ENCODE measurements at places on chromosomes 6 and 20. TPM values are rescaled to one million over a fixed set of nuclear protein-coding genes. Genes with fewer than 3 reads are reported as not detected.

DNA sequence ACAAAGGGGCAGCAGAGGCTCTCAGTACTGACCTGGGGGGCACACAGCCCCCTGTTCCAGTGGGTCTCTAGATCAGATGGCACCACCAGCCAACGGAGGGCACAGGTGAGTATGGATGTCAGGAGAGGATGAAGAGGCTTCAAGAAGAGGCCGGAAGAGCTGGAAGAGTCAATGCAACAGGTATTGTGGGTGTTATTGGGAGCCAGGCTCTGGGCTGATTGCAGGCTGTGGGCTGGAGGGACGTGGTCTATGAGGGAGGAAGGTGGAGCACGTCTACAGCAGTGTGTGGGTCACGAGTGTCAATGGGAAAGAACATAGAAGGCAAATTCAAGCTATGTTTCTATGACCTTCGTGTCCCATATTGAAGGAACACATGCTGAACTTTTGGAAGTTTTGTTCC, 18.8 kb upstream of the TAGAP start:
- DNase-seq, result no peak

- DNase-seq, result no peak
Observed at GRCh38 chr6:129133770-129134192, 250.8 kb downstream of the LAMA2 start.

DNA sequence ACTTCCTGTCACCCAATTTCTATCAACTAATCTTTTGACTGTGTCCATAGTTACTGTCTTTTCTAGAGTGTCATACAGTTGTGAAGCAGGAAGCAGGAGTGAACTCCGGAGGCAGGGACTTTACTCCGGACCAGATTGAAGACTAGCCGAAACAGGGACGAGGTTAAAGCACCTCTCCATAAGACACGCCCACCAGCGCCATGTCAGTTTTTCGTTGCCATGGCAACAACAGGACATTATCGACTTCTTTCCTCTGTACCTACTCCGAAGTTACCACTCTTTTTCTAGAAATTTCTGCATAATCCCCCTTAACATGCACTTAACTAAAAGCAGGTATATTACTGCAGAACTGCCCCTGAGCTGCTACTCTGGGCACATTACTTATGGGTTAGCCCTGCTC, 25.2 kb downstream of the TRIM38 start:
- no peak for DNase-seq

- no peak for DNase-seq
Observed at GRCh38 chr6:14621518-14621917, 503.9 kb downstream of the CD83 start.

GRCh38 chr6:148566664-148567350, 180.0 kb upstream of the UST start:
- no peak for DNase-seq

DNA sequence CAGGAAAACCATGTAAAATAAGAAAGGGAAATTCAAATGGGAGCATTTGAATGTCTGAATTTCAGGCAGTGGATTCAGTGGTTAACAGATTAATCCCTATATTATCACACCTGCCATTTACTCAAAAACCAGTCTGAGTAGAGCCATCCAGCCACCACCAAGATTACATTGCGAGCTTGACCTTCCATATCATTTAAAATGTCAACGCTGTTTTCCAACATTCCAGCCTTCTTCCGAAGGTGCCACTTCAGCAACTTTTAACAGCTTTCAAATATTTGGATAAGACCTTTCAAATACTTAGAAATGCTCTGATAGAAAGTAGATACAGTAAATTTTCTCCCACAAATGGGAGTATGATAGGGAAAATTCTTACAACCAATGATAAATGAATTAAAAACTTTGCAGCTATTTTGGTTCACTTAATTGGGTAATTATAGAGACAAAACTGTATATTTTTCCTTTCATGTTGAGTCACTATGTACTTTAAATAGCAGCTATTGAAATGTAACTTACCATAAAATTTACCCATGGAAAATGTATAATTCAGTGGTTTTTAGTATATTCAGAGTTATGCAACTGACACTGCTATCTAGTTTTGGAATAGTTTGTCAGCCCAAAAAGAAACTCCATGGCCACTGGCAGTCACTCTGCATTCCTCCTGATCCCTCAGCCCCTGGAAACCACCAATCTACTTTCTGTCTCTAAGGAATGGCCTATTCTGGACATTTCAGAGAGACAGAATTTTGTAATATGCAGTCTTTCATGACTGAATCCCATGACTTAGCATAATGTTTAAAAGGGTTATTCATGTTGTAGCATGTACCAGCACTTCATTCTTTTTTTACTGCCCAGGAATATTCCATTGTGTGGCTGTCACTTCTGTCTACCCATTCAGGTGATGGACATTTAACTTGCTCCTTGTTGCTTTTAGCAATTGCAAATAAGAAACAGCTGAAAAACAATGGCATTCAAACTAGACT, 21.5 kb downstream of the EZR start:
- no peak for DNase-seq

DNA sequence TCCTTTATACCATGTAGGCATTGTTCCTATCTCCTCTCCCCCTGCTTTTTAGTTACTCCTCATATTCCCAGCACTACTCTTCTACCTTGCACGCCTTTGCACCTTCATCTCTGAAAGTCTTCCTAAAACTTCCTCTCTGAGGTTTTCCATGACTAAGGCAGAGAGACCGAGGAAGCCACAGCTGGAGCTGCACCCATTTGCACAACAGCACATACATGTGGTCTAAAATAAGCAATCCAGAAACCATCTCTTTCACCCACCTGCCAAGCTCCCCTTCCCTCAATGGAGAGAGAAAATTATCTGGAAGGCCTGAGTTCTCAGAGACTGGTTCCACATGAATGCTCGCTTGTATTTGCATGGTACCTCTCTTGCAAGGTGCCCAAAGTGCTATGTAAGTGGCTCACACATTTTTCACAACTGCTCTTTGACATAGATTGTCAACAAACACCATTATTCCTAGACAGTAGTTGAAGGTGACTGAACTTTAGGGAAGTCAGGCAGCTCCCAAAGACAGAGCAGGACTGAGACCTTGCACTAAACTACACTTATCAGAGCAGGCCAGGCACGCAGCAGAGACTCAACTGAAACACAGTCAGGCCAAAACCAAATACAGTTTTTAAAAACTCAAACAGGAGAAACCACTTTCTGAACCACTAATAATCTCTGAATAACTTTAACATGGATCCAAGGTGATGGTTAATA, 313.2 kb downstream of the TFAP2A start:
- no peak for DNase-seq

MPC1 gene
- total RNA-seq, result 20.3 TPM

- DNase-seq, result no peak
Observed at GRCh38 chr6:27209196-27209595, 38.3 kb upstream of the PRSS16 start.

- DNase-seq, result no peak
Observed at GRCh38 chr6:62980724-62981123, 230.5 kb upstream of the FKBP1C start.

BTN1A1 gene
- 1.6 TPM for total RNA-seq

LSM14B gene
- total RNA-seq, result 84.3 TPM

GRCh38 chr20:53792946-53793536, 199.4 kb upstream of the ZNF217 start:
- no peak for DNase-seq
